ENCODE measurements at places on chromosomes 2 and 18.

DNA sequence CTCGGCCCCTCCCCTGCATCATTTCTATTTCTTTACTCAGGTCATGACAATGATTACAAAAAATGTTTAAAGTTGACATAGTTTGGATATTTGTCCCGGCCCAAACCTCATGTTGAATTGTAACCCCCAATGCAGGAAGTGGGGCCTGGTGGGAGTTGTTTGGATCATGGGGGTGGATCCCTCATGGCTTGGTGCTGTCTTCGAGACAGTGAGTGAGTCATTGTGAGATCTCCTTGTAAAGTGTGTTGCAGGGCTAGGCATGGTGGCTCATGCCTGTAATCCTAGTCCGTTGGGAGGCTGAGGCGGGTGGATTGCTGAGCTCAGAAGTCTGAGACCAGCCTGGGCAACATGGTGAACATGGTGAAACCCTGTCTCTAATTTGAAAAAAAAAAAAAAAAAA, 9.2 kb upstream of the MAP4K4 start:
- no peak for DNase-seq

DNA sequence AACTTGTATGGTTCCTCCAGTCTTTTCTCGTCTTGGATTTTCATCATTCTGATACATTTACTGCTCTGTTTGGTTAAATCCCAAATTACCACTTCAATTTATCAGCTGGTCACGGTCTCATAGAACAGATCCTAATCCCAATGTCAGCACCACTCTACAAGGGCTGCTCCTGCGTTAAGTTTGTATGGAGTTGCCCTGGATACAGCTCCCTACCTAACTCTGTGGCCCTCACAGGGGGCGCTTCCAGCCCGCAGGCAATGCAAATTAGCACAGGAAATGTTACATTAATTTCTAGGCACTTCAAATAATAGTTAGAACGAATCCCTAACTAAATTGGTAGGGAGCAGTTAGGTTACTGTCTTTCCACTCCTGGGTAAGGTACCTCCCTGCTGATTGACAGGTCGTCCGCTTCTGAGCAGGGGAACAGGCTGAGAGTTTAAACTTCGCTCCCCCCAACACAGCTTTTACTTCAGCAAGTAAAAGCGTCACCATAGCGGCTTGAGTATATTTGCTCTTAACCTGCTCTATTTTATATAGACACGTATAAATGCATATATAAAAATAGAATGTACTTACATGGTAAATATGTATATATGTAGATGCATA, 238.5 kb upstream of the FANCL start:
- no peak for DNase-seq

DNA sequence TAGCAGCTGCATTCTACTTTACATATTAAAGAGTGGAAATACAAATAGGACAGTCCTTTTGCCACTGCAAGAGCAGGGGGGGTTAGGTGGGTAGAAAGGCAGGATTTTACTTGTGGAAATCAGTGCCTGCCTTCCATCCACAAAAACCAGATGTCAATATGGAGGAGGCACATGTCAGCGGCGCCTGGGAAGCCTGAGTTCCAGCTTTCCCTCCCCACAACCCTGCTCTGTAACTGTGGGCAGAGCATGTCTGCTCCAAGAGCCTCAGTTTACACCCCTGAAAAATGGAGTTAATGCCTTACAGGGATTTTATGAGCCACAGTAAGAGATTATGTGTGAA, 32.9 kb downstream of the STEAP3 start:
- no peak for DNase-seq

DNA sequence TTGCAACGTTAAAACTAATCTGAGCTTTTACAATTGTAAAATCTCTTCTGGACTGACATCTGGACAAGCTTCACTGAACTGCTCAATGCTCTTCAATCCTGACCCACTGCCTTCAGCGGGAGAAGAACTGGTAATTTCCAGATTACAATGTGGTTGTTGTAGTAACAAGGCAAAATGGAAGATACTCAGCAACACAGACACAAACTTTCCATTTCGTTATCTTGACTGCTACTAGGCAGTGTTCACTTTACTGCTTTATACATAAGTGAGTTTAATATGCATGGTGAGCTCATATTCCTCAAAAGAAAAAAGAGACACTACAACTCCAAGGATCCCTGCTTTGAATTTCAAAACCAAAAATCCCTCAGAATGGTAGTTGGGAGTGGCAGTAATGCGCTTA, 51.9 kb downstream of the GRB14 start:
- no peak for DNase-seq

DNA sequence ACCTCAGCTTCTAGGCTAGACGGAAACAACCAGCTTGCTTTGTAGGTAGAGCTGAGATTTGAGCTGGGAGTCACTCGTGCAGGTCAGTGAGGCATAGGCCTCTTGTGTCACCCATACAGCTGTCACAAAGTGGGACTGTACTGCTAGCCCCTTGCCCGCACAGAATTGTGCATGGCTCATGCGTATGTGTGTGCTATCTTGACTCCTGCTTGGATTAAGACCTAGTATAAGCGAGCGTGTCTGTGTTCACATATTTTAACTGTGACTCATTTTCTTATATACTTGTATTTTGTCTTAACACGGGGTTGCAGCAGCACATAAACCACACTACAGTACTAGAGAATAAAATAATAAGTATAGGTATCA, 20.1 kb downstream of the CEP68 start:
- no peak for DNase-seq

- no peak for DNase-seq
Observed at GRCh38 chr2:18167871-18168270, 289.4 kb downstream of the KCNS3 start.

GRCh38 chr2:115129536-115129935, 687.1 kb downstream of the DPP10 start:
- no peak for DNase-seq

DNA sequence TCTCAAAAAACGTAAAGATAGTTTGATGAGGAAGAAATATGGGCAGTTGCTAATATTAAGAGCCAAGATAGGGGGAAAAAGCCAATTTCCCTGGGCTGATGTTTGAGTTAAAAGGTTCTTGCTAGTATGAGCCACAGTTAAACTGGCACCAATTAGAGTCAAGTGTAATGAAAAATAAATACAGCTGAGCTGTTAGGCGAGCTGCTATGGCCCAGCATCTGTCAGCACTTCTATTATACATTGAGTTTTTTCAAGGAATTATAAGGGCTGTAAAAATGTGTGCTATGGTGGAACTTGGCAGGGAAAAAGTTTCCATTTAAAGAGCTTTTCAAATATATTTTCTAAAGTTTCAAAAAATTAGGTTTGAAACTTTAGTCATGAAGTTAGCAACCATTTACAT, 279.6 kb downstream of the CYRIA start:
- no peak for DNase-seq

DNA sequence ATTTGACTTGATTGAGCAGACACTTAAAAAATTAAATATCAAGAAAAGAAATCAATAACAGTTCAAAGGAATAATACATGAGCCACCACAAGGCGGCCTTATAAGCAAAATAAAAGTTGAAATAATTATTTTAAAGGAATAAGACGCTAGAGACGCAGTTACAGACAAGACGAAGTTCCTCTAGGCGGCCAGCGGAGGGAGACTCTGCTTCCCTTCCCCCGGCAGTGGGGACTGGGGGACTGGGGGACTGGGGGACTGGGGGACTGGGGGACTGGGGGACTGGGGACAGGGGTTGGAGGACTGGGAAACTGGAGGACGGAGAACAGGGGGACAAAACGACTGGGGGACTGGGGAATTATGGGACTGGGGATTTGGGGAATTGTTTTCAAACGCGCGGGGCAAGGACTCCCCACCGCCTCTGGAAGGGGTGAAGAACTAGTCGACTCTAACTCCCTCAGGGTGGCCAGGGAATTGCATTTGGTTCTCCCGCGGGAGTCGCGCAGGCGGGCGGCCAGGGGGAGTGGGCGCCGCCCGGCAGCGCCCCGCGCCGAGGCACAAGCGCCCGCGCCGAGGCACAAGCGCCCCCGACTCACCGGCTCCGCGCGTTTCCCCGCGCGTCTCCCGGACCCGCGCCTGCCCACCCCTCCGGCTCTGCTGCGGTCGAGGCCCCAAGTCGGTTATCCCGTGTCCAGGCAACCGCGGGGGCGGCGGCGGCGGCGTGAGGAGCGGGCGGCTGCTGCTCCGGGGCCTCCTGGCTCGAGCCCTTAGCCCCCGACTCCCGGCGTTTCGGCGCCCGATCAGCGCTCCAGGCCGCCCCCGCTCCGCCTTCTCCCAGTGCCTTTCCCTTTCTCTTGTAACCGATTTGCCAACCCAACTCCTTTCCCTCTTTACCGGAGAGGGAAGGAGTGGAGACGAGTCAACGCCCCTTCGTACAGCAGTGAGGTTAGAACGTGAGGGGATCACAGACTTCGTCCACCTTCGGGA, at the start of gene CCDC178:
Gene CCDC178 (minus strand): TSS at position 662 of the 984 bp plus-strand sequence. CDS start 28,633 bp downstream, outside the sequence.
- DNase-seq: no peak

DNA sequence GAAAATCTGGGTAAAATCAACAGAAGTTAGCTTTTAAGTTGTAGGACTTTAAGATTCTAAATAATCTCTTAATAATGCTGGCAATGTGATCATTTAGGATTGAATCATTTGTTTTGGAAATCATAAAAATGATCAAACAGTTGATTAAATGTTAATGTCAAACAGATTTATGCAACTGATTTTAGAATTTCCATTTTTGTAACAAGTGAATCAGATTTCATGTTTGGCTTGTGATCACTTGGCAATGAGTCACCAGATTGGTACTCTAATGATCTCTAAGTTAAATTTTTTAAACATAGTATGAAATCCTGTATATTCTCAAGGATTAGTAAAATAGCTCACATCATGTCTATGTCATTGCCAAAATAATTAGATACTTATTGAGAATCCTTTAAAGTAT, 50.1 kb upstream of the UNC80 start:
- no peak for DNase-seq

DNA sequence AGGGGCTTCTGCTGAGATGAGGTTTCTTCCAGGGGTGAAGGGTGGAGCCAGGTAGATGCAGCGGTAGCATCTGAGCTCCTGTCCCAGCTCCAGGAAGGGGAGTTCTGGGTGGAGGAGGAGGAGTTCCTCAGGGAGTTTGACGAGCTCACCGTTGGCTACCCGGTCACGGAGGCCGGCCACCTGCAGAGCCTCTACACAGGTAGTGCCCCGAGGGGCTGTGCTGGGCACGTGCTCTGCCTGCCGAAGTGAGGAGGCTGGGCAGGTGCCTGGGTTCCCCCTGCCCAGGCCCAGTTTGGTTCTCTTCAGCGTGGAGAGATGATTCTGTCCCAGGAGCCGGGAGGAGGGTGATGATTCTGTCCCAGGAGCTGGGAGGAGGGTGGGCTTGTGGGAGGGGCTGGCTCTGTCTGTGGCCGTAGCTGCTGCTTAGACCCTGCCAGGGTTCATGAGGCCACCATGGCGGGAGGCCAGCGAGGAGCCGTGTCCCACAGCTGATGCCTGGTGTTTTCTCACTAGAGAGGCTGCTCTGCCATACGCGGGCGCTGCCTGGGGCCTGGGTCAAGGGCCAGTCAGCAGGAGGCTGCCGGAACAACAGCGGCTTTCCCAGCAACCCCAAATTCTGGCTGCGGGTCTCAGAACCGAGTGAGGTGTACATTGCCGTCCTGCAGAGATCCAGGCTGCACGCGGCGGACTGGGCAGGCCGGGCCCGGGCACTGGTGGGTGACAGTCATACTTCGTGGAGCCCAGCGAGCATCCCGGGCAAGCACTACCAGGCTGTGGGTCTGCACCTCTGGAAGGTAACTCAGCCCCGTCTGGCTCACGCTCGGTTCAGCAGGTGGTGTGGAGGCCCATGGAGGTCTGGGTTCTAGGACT, 8.2 kb downstream of the CAPN10 start:
- DNase-seq: no peak

GRCh38 chr2:241862775-241863535, 4.3 kb upstream of the PDCD1 start:
- DNase-seq: no peak

- DNase-seq: no peak
Observed at GRCh38 chr2:75870651-75871137, 160.0 kb upstream of the GCFC2 start.

DNA sequence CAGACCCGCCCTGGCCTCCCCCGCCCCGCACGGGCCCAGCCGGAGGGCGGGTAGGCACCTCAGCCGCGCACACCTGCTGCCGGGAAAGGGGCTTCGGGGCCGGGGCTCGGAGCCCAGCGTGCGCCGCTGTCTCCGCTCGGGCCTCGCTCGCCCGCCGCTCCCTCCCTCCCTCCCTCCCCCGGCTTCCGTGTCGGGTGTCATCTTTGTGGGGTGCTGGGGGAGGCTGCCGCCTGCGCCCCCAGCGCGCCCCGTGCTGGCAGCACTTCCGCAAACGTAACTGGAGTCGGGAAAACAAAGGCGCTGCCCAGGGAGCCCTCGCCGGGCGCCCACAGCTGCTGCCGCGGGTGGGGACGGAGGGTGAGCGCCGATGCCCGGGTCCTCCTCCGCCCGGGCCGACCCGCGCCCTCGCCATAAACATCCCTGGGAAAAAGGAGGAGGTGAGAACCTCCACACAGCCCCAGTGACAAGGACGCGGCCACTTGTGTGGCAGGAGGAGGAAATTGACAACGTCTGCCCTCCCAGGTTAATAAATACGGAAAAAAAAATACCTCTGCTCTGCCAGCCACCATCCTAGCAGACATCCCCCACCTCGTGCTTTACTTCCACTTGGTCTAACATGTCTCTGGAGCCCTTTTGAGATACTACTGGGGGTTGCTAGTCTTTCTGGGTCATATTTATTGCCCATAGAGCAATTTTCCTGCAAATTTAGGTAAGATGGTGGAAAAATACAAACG, 550 bp downstream of the MFSD6 start:
- no peak for DNase-seq

DNA sequence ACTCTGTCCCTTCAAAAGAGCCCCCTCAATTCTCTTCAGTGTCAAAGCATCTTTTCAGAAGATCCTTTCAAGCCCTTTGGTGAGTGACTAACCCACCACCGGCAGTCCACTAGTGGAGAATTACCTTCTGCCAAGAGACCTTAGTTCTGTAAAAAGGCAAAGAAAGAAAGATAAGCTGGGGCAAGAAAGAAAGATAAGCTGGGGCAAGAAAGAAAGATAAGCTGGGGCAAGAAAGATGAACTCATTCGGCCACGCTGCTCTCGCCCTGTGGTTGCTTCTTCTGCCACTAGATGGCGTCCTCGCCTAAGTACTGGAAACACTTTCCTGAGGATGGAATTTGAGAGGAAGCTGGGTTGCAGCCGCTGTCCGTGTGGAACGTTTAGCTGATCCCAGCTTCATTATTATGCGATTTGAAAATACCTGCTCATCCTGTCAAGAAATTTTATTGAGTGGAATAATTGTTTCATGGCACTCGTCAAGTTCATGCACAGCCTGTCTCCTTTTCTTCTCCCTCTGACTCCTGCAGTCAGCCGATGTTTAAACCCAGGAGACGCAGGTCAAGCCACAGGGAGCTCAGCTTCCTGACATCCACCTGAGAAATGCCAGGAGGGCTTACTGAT, 17.3 kb upstream of the ANXA4 start:
- peak; percentile 38 for DNase-seq
